ENCODE measurements at places on chromosomes 6 and 20. TPM values are rescaled to one million over a fixed set of nuclear protein-coding genes. Genes with fewer than 3 reads are reported as not detected.

The LST1 gene
- polyA plus RNA-seq, result 4.1 TPM

The SYTL3 gene
- polyA plus RNA-seq, result 8.1 TPM

The RNF182 gene
- 1.6 TPM for polyA plus RNA-seq

The FAM209B gene
- polyA plus RNA-seq, result not detected

The C6orf141 gene
- polyA plus RNA-seq, result 4.8 TPM

The UNC93A gene
- not detected for polyA plus RNA-seq

DNA sequence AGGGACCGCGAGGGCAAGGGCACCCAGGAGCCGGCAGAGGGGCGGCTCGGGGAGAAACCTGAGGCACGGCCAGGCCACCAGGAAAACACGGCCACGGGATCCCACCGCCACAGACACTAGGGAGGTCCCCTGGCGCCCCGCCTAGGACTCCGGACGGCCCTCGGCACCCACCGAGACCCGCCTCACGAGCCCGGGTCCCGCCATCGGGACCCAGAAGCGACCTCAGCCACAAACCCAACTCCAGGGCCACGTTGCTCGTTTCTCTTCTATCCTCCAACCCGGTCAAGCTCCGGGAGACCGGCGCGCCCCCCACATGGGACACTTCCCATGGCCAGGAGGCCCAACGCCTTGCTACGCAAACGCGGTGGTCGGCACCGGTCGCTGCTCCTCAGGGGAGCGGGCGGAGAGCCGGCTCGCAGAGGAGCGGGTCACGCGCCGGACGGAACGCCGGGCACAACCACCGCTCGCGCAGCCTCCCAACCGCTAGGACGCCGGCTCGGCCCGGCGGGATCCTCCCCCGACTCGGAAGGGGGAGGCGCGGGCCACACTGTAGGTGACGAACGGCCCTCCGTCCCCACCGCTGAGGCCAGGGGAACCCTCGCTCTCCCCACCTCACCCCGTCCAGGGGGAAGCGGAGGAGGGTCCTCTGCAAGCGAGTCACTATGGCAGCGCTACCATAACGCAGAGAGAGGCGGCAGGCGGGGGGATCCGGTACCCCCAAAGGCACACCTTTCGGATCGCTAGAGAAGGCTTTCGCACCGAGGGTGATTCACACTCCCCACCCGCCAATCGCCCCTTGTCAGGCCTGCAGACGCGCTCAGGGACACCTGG is 1514.1 kb upstream of the DEFB115 start:
- DNase-seq, result no peak

GRCh38 chr6:130843575-130844320 is 16.5 kb downstream of the SMLR1 start:
- peak; percentile 43 for DNase-seq

GRCh38 chr6:137465378-137466009 is 28.7 kb downstream of the OLIG3 start:
- DNase-seq, result no peak

GRCh38 chr6:51322505-51322904 is 503.8 kb downstream of the TFAP2B start:
- no peak for DNase-seq

- DNase-seq, result no peak
Observed at GRCh38 chr20:19990850-19991249, 26.3 kb upstream of the NAA20 start.

DNA sequence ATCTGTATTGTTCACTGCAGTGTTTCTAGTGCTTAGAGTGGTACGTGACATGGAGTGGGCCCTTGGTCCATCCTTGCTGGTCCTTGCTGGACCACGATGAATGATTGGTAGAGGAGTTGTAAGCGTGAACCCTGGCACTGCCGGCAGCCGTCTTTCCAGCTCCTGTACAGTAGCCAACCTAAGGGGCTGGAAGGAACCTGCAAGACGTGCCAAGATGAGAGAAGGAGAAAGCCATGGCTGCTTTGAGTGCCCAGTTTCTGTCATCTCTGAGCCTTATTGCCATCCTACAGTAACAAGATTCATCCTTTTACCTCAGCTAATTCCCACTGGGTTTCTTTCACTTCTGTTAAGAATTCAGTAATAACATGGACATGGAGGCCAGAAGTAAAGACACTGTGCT is 5.9 kb downstream of the DHX35 start:
- DNase-seq, result no peak

DNA sequence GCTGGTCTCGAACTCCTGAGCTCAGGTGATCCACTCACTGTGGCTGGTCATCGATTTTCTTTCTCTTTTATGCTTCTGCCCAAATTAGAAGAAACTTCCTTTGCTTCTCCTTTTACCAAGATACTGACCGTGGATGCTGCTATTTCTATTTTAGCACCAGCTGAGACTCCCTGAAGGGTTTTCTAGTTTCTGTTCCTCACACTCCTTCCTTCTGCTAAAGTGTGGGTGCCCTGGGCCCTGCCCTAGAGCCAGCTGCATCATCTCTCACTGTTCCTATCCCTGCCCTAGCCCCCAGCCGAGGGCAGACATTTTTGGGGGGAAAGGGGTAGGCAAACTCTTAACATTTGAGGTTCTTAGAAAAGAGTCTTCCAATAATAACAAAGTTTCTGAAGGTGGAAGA is 6.3 kb downstream of the SMOC2 start:
- no peak for DNase-seq

DNA sequence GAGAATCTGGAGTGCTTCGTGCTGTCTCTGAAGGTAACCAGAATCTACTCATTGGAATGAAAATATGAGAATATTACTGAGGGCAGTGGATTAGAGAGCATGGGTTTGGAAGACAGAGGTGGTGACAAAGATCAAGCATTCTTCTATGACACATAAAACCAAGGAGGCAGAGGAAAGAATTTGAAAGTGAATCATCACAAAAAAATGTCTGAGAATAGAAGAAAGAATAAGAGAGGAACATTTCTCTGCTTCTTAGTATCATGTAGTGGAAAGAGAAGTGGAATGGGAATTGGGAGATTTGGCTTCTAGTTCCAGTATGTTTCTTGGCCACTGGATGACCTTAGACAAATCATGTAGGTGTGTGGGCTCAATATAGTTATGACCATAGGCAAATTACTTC is 474.0 kb downstream of the TFAP2B start:
- DNase-seq, result peak; percentile 24

DNA sequence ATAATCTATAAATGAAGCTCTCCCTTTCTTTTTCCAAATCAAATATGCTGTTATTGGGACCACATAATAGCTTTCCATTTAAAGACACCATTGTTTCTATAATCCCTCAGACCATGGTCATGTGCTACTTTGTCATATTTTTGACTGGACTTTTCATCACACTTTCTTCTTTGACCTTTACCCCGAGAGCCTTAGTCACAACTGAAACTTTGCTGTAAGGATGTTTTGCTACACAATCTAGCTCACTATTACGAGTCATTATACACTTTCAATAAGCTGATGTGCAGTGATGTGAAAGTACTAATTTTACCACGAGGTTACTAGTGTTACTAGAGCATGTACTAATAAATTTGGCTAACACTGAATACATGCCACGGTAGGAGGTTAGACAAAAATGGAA is 367.2 kb upstream of the RUNX2 start:
- DNase-seq, result no peak

DNA sequence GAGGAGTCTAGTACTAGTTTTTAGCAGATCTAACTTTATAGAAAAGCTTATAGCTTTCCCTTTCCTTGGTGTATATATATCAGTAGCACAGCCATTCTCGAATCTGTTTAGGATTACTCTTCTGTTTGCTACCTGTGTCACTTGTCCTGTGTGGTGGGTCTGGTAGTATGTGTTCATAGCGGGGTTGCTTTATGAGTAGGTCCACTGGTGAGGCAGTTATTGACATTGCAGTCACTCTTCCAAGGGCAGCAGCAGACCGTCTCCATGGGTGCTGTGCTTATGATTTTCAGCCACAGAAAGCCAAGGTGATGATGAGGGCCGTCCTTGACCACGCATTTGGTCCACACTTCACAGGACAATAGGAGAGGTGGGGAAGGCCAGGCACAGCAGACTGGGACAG is 171.5 kb downstream of the CDKAL1 start:
- DNase-seq, result no peak

- peak; percentile 88 for DNase-seq
Observed at GRCh38 chr20:3710703-3711483, 1.5 kb downstream of the SIGLEC1 start.

DNA sequence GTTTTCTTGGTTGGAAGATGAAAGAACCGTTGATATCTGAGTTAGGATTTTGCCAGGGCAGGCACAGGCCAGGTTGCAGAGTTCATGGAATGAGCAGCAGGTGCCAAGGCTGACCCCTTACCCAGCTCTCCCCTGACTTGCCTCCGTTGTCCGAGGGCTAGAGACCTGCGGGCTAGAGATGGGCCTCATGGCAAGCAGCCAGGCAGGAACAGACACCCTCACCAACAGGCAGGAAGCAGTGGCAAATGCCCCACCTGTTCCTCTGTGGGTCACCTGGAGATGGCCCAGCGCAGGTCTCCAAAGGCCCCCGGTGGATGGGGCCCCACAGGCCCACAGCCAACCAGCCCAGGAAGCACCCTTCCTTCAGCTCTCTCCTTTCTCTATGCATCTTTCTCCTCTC is 186.7 kb upstream of the PMEPA1 start:
- no peak for DNase-seq

GRCh38 chr6:159935633-159936032 is 33.2 kb upstream of the IGF2R start:
- DNase-seq, result no peak

DNA sequence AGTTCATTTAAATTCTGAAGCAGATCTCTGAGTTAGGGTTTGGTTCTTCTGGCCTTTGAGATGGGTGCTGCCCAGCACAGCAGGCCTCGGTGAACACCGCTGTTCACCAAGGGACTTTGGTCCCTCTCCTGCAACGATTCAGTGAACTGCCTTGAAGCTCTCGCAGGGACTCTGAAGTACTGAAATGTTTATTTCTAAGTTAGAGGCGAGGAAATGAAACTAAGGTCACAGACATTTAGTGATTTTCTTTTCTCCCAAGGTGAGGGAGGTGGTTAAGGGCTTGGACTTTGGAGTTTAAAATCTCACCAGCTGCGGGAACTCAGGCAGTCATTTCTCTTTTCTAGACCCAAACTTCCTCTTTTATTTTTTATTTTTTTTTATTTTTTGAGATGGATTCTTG is 26.2 kb downstream of the E2F3 start:
- no peak for DNase-seq

DNA sequence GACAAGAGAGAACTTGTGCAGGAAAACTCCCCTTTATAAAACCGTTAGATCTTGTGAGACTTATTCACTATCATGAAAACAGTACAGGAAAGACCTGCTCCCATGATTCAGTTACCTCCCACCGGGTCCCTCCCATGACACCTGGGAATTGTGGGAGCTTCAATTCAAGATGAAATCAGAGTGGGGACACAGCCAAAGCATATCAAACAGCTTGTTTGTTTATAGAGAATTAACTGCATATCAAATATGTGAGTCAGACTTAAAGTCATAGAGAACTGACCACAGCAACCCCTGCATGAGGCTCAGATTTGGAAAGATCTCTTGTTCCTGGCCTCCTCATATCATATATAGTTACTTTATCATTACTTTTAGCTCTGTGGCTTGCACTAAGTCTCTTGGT is 29.1 kb upstream of the HDAC2 start:
- DNase-seq, result no peak

DNA sequence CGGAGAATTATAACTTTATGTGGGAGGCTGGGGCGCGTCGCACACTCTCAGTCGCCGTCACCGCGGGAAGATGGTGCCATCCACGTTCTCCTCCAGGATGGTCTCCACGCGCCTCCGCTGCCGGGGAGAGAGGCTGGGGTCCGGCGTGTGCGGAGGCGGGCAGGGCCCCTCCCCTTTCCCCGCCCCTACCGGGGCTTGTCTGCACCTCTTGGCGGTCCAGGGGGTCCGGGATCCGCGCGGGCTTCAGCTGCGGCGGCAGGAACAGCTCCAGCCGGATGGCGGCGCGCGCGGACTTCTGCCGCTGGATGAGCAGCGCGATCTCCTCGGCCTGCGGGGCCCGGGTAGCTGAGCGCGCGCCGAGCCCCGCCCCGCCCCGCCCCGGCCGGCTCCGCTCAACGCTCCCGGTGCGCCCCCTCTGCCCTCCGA is 807 bp downstream of the LKAAEAR1 start:
- DNase-seq, result peak; percentile 76

GRCh38 chr20:61904456-61904855 is 161.2 kb downstream of the TAF4 start:
- no peak for DNase-seq

GRCh38 chr20:17417225-17417624 is 114.0 kb downstream of the BFSP1 start:
- no peak for DNase-seq
